ENCODE measurements at places on chromosomes 12 and 14.

DNA sequence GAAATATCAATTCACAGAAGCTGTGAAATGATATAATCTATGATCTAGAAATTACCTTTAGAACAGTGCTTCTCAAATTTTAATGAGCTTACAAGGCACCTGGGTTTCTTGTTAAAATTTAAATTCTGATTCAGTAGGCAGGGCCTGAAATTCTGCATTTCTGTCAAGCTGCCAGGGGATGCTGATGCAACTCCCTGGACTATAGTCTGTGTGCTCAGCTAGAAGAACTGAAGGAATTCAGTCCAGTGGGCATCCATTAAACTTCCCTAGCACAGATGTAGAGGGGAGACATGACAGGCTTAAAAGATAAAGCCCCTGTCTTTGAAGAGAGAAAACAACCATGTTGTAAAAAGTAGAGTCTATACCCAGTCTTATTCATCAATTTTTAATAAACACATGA, 441.8 kb downstream of the TMTC2 start:
- no peak for DNase-seq

- no peak for DNase-seq
These were observed 897.4 kb upstream of the SEL1L start for GRCh38 chr14:82431031-82431430.

GRCh38 chr12:115209230-115209629, 525.3 kb upstream of the TBX3 start:
- no peak for DNase-seq

DNA sequence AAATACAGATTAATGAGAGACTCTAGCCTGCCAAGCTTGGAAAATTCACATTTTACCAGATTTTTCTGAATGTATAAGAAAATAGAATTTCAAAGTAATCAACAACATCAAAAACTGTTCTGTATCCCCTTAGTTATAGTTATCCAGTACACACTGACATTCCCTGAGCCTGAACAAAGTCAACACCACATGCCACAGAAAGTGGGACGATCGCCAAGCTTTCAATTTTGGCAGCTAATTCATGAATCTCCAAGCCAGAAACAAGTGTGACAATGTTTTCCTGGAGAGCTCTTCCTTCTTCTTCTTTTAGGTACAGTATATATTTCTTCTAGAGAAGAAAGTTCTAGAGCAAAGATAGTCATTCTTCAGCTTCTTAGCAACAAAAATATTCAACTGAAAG, 290.2 kb downstream of the PRKD1 start:
- DNase-seq, result no peak

GRCh38 chr14:66359500-66359899, 126.7 kb upstream of the CCDC196 start:
- DNase-seq, result peak; percentile 1

GRCh38 chr12:14852880-14853279, 9.6 kb upstream of the ART4 start:
- DNase-seq, result no peak

GRCh38 chr12:64825143-64826021, 935 bp downstream of the TBC1D30 start:
- DNase-seq, result no peak

- no peak for DNase-seq
These were observed 34.3 kb upstream of the NOS1 start for GRCh38 chr12:117395766-117396165.

- DNase-seq, result no peak
These were observed 13.8 kb downstream of the RAD51B start for GRCh38 chr14:67833403-67833802.

- DNase-seq, result no peak
These were observed 12.5 kb downstream of the LIN7A start for GRCh38 chr12:80925237-80925636.

GRCh38 chr14:36827861-36828260, 166.2 kb downstream of the PAX9 start:
- DNase-seq, result no peak

DNA sequence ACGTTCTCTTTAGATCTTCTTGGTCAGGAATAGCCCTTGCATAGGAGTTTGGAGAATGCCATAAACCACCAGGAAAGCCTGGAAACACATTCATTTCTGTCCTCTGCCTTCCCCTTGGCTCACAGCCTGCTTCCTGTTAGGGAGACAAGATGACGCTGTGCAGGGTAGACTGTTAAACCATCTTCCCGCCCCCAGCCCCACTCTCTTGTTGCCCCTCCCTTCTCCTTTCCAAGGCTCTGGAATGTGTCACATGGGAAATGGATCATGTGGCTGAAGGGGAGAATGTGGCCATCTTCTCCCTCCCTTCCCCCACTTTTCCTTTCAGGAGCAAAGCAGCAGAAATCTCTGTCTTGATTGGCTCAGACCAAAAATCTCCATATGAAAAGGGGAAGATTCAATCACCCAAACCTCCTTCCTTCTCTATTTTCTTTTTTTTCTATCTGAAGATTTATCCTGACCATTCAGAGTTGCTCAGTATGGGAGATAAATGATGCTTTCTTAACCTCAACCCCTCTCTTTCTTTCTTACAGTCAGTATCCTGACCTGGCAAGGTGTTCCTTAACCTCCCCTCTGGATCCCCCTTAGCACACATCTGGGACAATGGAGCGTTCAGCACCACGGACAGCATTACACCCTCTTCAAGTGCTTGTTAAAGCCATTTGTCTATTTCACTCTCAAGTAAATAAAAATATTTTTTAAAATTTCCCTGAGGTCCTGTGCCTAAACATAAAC, 11.4 kb downstream of the GPR19 start:
- DNase-seq, result no peak

GRCh38 chr12:113207613-113208040, 13.6 kb upstream of the TPCN1 start:
- DNase-seq, result no peak

DNA sequence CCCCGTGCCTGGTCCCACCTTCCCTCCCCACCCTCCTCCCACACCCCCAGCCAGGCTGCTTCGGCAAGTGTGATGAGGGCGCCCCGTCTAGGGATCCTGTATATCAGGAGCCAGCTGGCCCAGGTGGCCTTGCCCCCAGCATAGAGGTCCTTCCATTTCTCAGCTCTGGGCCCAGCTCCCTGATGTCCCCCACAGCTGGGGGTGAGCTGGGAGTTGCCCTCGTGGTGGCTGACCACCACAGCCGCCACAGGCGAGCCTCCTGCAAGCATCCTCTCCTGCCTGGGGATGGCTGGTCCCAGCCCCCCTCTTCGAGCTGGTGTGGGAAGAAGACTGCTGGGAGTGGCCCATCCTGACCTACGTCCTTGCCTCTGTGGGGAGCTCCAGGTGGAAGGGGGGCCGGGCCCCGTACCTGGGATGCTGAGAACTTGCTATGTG, 7.4 kb downstream of the ASPG start:
- no peak for DNase-seq

GRCh38 chr14:73463411-73463810, 5.1 kb upstream of the NUMB start:
- DNase-seq, result no peak

- DNase-seq, result no peak
These were observed 22.9 kb downstream of the NIN start for GRCh38 chr14:50808053-50808452.

GRCh38 chr14:35403603-35404448, 723 bp downstream of the NFKBIA start:
- peak; percentile 93 for DNase-seq

Data from activated T-cell treated with anti-CD3 and anti-CD28 coated beads for 1 hour (primary cell).